ENCODE measurements at places on chromosomes 11 and 22. TPM values are rescaled to one million over a fixed set of nuclear protein-coding genes. Genes with fewer than 3 reads are reported as not detected.

DNA sequence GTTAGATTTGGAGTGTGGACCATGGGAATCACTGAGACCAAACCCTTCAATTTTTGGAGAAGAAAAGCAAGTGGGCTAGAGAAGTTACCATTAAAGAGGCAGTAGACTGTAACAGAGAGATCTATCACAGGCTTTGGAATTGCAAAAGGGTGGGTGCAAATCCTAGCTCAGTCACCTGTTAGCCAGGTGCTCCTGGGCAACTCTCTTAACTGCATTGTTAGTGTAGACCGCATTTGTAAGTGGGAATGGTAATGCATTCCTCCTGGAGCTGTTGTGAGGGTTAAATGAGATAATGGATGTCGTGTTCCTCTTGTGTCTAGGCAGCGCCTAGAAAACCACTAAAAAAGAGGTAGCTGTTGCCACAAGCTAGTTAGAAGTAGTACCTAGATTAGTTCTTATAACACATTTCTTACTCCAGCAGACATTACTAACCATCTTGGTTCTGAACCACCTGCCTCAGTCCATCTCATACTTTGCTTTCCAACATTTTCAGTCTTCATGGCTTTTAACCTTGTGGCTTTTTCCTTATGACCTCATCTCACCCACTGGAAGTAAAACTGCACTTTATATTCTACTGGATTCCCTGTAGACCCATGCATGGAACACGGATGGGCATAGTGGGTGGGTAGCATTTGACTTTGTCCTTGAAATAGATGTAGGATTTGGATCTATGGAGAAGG, 153.0 kb downstream of the HIPK3 start:
- no peak overlapping the region for H3K4me3 ChIP-seq
- no peak for DNase-seq
- H3K27me3 ChIP-seq, result no peaks in the 10 kb centered on the region
- no peaks in the 10 kb centered on the region for H3K36me3 ChIP-seq
- H3K4me1 ChIP-seq, result no peaks in the 10 kb centered on the region

DNA sequence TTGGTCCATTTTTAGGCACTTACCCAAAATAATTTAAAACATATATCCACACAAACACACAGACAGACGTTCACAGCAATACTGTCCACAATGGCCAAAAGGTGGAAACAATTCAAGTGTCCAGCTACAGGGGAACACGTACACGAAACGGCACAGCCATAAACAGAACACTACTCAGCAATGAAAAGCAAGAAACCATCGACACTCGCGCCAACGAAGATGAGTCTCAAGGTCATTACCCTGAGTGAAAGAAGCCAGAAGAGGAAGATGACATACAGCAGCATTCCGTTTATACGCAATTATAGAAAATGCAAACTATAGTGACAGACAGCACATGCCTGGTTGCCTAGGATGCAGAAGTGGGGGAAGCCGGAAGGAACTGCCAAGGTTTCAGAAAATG, 13.4 kb upstream of the COMT start:
- no peak overlapping the region for H3K27ac ChIP-seq
- H3K4me1 ChIP-seq, result no peaks in the 10 kb centered on the region
- no peaks in the 10 kb centered on the region for H3K36me3 ChIP-seq

GRCh38 chr11:130118636-130119387, 40.8 kb upstream of the ST14 start:
- peaks cover 24% of the 10 kb centered on the region for H3K36me3 ChIP-seq
- no peak overlapping the region for H3K27ac ChIP-seq
- peaks cover 13% of the 10 kb centered on the region for H3K4me1 ChIP-seq
- no peaks in the 10 kb centered on the region for H3K27me3 ChIP-seq
- H3K4me3 ChIP-seq, result no peak overlapping the region

DNA sequence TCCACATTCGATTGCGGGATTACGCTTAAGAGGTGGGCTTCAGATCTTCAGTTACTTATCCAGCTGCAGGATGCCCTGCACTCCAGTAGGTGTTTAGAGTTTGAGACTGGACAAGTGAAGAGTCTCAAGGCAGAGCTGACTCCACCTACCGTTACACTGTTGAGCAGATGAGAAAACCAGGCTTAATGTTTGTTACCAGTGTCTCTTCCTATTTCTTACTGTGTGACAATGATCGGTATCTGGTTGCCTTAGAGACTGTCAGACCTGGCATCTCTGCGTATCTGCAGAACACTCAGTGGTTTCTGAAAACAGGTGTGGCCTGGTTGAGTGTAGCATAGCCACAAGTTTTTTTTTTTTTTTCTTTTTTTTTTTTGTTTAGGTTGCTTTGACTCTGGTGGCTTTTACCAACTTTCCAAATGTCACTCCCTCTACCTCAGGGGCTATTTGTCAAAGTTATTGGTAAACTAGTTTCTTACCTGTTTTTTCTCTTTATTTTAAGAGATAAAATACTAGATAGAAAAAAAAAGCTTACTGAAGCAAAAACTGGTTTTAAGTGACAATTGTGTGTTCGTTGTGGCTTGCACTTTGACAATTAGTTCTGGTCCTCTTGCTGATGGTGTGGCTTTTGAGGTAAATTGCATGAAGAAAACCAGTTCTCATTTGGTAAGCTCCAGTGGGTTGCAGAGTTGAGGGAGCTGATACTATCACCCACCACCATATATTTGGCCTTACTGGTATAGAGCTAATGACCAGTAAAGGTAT, 284.8 kb downstream of the ETS1 start:
- no peak overlapping the region for H3K27ac ChIP-seq
- DNase-seq, result no peak
- no peaks in the 10 kb centered on the region for H3K4me1 ChIP-seq
- no peak overlapping the region for H3K4me3 ChIP-seq
- H3K36me3 ChIP-seq, result no peaks in the 10 kb centered on the region

DNA sequence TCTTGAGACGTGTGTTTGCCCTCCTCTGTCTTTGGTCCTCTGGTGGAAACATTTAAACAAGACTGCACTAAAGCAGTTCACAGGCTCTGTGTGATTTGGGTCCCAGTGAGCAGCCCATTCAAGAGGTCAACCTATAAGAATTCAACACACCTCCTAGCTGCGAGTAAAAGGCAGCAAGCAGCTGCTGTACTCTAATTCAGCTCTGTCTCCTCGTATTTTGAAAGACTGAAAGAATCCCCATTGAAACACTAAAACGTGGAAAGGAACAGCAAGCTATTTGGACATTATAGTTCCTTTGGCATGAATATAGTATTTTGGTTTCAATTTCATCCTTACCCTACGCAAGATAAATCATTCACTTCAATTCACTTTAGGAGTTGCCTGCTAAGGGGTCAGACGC, 1046.7 kb downstream of the DLG2 start:
- DNase-seq, result no peak
- no peak overlapping the region for H3K4me3 ChIP-seq
- no peak overlapping the region for H3K27ac ChIP-seq
- H3K36me3 ChIP-seq, result no peaks in the 10 kb centered on the region

Gene HEPN1
- total RNA-seq, result not detected

Gene ABCG4
- total RNA-seq, result 0.39 TPM

- no peak overlapping the region for H3K27ac ChIP-seq
- DNase-seq, result no peak
- H3K4me3 ChIP-seq, result no peak overlapping the region
- peaks cover 20% of the 10 kb centered on the region for H3K4me1 ChIP-seq
- no peaks in the 10 kb centered on the region for H3K36me3 ChIP-seq
Measured at GRCh38 chr11:73591743-73592142, 6.2 kb downstream of the FAM168A start.

DNA sequence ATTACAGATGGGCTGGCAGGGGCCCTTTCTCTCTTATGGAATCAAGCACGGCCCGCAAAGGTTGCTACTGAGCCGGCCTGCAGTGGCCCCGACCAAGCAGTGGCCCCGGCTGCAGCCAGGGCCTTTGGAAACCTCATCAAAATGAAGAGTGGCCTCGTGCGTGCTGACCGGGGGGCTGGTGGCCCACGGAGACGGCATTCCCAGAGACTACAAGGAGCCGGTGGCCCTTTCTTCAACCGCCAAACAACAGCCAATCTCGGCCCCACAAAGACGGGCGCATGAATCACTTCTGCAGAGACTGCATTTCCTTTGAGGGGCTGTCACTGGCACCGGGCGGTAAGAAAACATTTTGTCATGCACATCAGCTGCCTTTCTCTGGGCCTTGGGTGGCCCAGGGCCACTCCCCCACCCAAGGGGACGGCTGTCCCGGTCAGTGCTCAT, 43.1 kb upstream of the FGF3 start:
- H3K4me3 ChIP-seq, result no peak overlapping the region
- H3K27ac ChIP-seq, result no peak overlapping the region
- peaks cover 15% of the 10 kb centered on the region for H3K27me3 ChIP-seq
- no peaks in the 10 kb centered on the region for H3K36me3 ChIP-seq
- no peak for DNase-seq
- H3K4me1 ChIP-seq, result no peaks in the 10 kb centered on the region

DNA sequence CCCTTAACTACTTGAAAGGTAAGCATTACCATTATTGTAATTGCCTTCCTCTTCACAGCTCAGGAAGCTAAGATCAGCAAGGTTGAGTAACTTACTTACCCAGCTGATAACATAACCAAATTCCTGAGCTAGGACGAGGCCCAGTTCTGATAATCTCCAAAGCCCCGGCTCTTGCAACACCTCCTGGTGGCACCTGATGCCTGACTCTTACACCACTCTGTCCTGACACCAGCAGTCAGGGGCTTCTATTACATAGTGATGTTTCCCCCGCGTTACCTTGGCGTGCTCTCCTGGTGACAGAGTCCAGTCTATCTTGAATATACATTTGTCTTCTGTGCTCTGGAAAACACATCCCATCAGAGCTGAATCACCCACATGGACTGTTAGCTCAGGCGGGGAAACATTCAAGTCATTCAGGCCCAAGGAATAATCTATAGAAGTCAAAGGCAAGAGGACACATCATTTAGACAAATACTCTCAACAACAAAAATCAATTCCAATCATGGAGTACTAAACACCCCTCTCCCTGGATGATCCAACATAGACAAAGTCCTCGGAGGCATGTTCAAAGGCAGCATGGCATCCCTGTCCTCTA, 12.6 kb downstream of the JAML start:
- DNase-seq, result no peak
- H3K4me1 ChIP-seq, result no peaks in the 10 kb centered on the region

Gene KCNQ1
- total RNA-seq, result 1.0 TPM

Gene CASP5
- not detected for total RNA-seq

Gene OR8J1
- not detected for total RNA-seq

Gene MED17
- total RNA-seq, result 52.4 TPM

GRCh38 chr11:119334174-119334930, at the start of gene RNF26:
Gene RNF26 (plus strand): TSS chr11:119334527. CDS start chr11:119335123, 596 bp downstream.
- DNase-seq, result peak; percentile 94
- no peaks in the 10 kb centered on the region for H3K27me3 ChIP-seq
- H3K4me1 ChIP-seq, result peaks cover 40% of the 10 kb centered on the region
- H3K36me3 ChIP-seq, result no peaks in the 10 kb centered on the region

Gene TEAD1
- 102 TPM for total RNA-seq

DNA sequence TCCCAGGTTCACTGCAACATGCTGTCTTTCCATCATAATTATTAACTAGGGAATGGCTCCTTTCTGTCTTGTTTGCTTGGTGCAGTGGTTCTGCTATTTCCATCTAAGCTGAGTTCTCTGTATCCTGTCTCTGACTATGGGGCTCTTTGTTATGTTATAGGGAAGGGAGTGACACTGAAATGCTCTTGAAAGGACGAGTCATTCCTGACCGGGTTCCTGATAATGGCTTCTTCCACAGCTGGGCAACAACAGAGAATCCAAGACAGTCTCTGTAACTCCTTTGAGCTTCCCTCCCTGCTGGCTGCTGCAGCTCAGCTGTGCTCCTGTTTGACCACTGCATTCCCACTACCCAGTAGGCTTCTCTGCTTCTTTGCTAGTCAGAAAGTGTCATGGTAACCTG, 24.1 kb downstream of the OR2AT4 start:
- H3K27ac ChIP-seq, result no peak overlapping the region
- no peak overlapping the region for H3K4me3 ChIP-seq
- no peak for DNase-seq

Measured in Panc1 (cell line).